ENCODE measurements at places on chromosomes 1 and 21. TPM values are rescaled to one million over a fixed set of nuclear protein-coding genes. Genes with fewer than 3 reads are reported as not detected.

Gene SPATA17
- 1.5 TPM for polyA plus RNA-seq

Gene TMEM125
- 43.1 TPM for polyA plus RNA-seq

- no peak for DNase-seq
Measured at GRCh38 chr1:232579466-232579865, 50.5 kb downstream of the SIPA1L2 start.

- DNase-seq: no peak
Measured at GRCh38 chr1:17893891-17894631, 138.9 kb downstream of the ACTL8 start.

Gene HAO2
- 14.2 TPM for polyA plus RNA-seq

- no peak for DNase-seq
Measured at GRCh38 chr1:116753312-116753711, 918 bp upstream of the CD2 start.

GRCh38 chr1:207314816-207315215 lies 6.7 kb upstream of the CD55 start:
- DNase-seq: no peak

DNA sequence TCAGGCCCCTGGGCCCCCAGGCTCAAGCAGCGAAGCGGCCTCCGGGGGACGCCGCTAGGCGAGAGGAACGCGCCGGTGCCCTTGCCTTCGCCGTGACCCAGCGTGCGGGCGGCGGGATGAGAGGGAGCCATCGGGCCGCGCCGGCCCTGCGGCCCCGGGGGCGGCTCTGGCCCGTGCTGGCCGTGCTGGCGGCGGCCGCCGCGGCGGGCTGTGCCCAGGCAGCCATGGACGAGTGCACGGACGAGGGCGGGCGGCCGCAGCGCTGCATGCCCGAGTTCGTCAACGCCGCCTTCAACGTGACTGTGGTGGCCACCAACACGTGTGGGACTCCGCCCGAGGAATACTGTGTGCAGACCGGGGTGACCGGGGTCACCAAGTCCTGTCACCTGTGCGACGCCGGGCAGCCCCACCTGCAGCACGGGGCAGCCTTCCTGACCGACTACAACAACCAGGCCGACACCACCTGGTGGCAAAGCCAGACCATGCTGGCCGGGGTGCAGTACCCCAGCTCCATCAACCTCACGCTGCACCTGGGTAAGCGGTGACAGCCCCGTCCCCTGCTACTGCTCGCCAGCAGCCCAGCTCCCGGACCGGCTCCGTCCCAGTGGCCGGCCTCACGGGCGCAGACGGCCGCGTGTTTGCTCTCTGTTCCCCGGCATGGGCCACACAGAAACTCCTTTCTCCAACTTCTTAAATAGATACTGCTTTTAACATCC lies 539 bp downstream of the LAMC1 start:
- DNase-seq: peak; percentile 88

DNA sequence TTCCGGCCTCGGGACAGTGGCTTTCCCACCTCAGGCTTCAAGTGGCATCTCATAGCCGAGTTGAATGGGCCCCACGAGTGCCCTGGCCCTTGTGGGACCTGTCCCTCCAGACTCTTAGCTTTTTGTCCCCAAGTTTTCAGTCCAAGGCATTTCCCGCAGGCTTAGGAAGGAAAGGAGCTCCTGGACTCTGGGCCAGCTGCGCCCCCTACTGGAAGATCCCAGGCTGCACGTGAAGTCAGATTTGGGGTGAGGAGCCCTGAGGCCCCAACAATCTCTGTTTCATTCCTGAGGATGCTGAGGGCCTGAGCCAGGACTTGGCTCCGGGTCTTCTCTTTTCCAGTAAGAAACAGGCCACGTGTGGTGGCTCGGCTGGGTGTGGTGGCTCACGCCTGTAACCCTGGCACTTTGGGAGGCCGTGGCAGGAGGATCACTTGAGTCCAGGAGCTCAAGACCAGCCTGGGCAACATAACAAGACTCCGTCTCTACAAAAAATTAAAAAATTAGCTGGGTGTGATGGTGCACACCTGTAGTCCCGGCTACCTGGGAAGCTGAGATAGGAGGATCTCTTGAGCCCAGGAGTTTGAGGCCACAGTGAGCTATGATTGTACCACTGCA lies 67.4 kb downstream of the ARHGEF10L start:
- DNase-seq: peak; percentile 83

GRCh38 chr1:183419399-183419798 lies 1.2 kb upstream of the NMNAT2 start:
- DNase-seq: no peak

DNA sequence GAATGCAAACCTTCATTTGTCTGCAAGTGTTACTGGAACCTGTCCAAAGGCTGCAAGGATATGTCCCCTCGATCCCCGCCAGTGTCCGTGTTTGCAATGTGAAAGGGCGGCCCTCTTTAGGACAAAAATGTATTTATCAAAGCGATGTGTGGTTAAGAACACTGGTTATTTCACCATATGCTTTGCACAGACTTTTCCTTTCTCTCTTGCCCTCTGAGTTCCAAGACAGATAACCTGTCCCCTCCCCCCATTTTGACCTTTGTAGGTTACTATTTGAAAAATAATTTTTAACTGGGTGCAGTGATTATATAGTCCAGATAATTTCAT lies 1.8 kb downstream of the CHRM3 start:
- DNase-seq: no peak

GRCh38 chr21:39353295-39353694 lies 4.4 kb upstream of the HMGN1 start:
- no peak for DNase-seq

DNA sequence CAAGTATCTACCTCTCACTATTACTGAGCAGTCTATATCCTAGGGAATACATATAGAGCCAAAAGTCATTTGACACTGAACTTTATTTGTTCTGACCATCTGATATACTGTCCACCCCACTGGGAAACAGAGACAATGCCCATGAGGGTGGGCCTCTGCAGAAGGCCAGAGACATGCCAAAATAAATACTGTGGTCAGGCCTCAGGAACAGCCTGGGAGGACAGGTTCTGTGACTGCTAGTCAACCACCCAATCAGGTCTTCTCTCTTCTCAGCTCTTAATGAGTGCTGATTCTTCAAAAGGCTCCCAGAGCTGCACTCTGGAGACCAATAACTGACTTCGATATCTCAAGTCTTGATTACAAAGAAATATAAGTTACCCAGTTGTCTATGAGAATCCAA lies 5.5 kb upstream of the ANKRD35 start:
- DNase-seq: no peak

DNA sequence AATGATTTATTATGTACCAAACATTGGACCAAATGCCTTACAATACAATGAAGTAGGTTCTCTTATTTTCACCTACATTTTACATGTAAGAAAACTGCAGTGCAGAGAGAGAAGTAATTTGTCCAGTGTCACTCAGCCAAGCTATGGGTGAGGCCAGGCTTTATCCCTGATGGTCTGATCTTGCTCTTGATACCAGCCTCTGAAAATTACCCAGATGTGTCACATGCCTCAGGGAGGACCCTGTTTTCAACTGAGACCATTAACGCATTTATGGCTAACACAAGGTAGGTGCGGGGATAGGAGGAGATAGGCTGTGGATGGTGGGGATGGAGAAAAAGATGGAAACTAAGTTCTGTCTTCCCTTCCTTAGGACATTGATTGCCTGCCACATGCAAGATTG lies 56.9 kb downstream of the NGF start:
- no peak for DNase-seq

Gene OR2M5
- not detected for polyA plus RNA-seq

- no peak for DNase-seq
Measured at GRCh38 chr1:206839006-206839560, 26.3 kb upstream of the IL20 start.

- peak; percentile 74 for DNase-seq
Measured at GRCh38 chr1:17419626-17420328, 19.7 kb downstream of the RCC2 start.

DNA sequence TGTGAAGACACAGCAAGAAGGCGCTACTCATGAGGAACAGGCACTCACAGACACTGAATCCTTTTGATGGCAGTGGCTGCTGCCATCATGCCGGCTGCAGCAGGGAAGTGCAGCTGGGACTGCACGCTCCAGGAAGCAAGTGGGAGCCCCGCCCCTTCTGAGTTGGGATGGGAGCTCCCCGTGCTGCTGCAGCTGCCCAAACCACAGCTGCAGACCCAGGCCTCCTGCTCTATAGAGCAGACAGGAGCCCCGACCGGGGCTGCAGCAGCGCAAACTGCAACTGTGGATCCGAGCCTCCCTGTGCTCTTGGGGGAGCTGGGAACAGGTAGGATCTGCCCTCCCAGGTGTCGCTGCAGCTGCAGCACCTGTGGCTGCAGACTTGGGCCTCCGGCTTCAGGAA lies 65.2 kb upstream of the MARK1 start:
- DNase-seq: peak; percentile 46

DNA sequence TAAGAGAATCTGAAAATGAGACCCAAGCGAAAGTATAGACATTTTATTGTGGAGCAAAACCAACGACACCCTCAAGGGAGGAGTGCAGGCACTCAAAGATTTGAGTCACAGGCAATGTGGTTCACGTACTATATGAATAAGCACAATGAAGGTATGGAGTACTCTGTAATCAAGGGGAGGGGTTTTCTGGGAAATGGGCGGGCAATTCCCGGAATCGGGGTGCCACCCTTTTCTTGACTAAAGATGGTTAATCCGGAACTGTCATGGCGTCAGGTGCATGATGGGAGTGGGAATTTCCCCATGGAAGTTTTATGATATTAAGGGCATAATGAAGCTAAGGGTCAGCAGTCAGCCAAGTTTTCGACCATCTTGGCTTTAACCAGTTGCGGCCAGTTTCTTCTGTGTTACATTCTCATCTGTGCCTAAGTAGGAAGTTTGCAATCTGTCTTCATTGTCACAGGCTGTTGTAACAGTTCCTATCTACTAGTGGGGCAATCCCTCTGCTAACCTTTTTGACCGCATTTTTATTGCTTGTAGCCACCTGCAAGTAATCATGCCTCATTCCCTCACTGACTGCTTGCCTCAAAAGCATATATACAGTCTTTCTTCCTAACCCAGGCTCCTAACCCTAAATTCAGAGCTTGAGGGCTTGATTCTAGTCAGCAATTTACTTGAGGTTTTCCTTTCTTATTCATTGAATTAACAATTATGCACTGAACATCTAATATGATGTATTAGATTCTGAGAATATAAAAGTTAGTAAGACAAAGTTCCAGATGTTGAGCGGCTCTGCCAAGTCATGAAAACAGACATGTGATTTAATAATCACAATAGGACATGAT lies 775 bp upstream of the AIM2 start:
- DNase-seq: no peak

Gene C1orf141
- not detected for polyA plus RNA-seq

- no peak for DNase-seq
Measured at GRCh38 chr1:12436817-12437599, 181.0 kb downstream of the DHRS3 start.

DNA sequence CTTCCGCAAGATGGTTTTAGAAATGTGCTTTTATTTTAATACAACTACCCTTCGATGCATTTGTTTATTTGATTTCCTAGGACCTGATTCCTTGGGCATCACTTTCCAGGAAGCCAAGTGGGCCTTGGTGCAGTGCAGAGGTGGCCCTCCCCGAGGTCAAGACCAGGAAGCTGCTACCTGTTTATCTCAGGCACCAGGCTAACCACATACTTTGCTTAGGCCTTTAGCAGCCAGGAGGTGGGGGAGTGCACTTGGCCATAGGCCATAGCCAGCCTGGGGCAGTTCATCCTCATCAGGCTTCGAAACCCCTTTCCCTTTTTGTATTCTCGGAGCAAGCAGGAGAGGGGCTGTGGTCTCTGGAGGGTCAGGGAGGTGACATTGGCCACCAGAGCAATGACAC lies 45.4 kb downstream of the SMYD2 start:
- no peak for DNase-seq

GRCh38 chr1:200176798-200177197 lies 149.3 kb downstream of the NR5A2 start:
- DNase-seq: no peak

GRCh38 chr21:45845770-45846090 lies 135.8 kb upstream of the COL6A1 start:
- no peak for DNase-seq

Gene AVPR1B
- polyA plus RNA-seq: not detected

- DNase-seq: no peak
Measured at GRCh38 chr1:73472810-73473209, 725.2 kb downstream of the LRRIQ3 start.

DNA sequence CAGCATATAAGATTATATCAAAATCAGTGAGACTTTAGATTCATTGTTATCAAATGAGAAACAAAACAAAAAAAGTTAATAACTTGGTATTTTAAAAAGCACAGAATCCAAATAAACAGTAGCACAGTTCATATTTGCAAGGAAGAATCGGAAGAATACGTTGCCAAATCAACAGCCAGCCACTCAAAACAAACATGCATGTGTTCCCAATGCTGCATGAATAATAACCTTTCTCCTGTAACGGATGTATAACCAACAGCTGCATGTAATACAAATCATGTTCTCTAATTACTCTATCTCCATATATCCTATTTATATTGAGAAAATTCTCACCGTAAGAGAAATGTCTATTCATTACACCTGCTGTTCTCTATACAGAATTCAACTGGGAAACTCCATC lies 98.9 kb upstream of the FOXD3 start:
- no peak for DNase-seq

Gene ZNF648
- polyA plus RNA-seq: not detected

All from hepatocyte (in vitro differentiated cells).